ENCODE measurements at places on chromosomes 2 and 18. TPM values are rescaled to one million over a fixed set of nuclear protein-coding genes. Genes with fewer than 3 reads are reported as not detected.

Gene CDK15
- not detected for total RNA-seq

Gene FZD7
- total RNA-seq: under 0.01 TPM

Gene CPO
- not detected for total RNA-seq

DNA sequence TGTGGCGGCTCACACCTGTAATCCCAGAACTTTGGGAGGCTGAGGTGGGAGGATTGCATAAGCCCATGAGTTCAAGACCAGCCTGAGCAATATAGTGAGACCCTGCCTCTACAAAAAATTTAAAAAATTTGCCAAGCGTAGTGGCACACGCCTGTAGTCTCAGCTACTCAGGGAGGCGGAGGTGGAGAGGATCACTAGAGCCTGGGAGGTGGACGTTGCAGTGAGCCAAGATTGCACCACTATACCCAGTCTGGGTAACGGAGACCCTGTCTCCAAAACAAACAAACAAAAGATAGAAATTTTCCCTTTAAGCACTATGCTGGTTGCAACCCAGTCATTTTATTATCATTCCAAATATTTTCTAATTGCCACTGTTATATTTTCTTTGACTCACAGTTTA lies 32.3 kb downstream of the NPHP1 start:
- no peak for DNase-seq

DNA sequence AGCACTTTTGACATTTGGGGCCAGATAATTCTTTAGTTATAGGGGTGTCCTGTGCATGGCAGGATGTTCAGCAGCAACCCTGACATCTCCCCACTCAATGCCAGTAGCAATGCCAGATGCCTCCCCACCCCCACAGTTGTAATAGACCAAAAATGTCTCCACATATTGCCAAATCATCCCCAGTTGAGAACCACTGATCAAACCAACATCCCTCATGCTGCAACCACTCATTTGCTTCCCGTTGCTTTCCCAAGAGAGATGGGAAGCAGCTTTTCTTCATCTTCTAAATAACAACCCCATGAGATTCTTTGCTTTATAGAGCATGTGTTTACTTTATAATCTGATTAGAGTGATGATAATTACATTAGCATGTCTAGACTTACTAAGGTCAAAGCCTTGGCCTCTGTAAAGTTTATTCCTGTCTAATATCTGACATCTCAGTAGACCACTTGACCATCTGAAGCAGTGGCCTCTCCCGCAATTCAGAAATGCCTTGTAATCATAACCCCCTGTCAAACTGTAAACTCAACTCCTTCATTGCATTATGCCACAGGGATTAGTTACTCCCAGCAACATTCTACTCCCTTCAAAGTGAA lies 28.7 kb upstream of the C1D start:
- no peak for DNase-seq

DNA sequence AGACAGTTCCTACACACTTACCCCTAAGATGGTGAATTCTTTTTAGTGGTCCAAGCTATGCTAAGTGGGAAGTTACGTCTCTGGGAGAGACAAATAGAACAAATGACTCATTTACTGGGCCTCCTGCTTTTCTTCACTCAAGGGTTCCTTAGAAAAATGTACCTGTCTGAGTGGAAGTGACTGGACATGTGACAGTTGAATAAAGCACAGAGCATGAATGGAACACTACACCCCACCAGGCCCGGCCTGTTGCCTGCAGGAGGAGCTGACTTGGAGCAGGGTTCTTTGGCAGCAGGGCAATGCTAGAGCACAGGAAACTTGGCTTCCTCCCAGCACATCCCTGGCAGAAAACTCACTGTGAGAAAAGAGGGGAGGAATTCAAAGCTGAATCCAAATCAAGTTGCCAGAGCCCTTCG lies 451.0 kb upstream of the SETBP1 start:
- no peak for DNase-seq

Measured in dermis microvascular lymphatic vessel endothelial cell (primary cell).